Stimulated activated CD4-positive, alpha-beta T cell treated with anti-CD3 and anti-CD28 coated beads, Interleukin-1b, Interleukin-23, amount 100 ng/mL, for 24 hours (primary cell): ENCODE measurements at places on chromosomes 12 and 14.

GRCh38 chr14:70086685-70087379 lies 101.9 kb downstream of the SLC8A3 start:
- DNase-seq, result no peak

DNA sequence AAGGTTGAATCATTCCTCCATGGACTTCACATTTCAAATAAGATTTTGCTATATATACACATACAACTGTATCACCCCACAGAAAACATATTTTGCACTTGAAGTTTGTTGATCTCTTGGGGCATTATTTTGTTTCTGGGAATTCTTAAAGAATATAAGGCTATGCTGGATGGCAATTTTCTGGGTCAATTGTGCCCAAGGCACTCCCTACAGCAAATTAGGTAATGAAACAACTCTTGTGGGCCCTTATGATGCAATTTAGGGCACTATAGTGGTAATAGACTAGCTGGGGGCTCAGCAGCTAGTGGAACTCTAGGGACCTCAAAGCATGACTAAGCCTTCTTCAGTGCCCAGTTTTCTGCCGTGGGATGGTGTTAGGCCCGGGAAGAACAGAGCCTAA lies 444.4 kb downstream of the NRXN3 start:
- DNase-seq, result no peak

DNA sequence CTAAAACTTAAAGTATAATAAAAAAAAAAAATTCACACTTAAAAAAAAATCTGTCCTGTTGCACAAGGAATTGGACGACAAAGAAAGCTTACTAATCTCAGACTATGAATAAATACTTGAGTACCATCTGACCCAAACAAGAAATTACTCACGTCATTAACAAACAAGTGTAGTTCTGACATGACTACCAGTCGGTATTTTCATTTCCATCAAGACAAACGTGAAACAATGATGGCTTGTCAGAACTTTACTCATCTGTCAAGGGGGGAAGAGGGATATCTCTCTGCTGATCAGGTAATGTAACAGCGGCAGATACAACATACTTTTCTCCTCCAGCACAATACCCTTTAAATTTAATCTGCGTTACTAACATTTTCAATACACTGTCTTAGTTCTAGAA lies 78.3 kb downstream of the CDK17 start:
- DNase-seq, result no peak

GRCh38 chr12:94230357-94230905 lies 82.1 kb downstream of the PLXNC1 start:
- DNase-seq, result no peak

DNA sequence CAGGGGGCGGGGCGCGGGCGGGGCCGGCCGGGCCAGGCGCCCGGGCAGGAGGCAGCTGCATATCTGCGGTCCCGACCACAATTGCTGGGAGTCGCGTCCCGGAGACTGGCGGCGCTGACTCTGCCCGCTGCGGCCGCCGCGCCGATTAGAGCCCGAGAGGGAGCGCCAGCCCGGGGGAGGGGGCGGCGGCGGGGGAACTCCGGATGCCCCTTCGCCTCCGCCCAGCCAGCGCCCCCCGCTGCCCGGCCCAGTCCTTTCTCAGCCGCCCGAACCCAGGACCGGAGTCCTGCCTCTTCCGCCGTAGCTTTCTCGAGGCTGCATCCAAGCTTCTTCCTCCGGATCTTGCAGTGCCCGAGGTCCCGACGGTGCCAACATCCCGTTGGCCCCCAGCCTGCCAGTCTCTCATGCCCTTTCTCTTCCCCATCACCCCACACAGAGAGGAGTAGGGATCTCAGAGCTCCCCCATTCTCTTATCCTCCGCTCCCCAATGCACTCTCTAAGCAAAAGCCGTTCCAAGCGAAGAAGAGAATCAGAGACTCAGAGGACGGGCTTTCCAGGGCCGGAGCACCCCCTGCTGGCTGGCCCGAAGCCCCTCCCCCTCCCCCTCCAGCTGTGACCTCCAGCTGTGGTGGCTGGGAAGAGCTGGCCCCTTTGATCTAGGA lies 8.8 kb upstream of the SP7 start:
- DNase-seq, result peak; percentile 54
